NCI-H774 (cell line): ENCODE measurements at places on chromosomes 16 and 17.

- DNase-seq = no peak
Observed at GRCh38 chr17:61380836-61381525, 18.7 kb upstream of the TBX2 start.

DNA sequence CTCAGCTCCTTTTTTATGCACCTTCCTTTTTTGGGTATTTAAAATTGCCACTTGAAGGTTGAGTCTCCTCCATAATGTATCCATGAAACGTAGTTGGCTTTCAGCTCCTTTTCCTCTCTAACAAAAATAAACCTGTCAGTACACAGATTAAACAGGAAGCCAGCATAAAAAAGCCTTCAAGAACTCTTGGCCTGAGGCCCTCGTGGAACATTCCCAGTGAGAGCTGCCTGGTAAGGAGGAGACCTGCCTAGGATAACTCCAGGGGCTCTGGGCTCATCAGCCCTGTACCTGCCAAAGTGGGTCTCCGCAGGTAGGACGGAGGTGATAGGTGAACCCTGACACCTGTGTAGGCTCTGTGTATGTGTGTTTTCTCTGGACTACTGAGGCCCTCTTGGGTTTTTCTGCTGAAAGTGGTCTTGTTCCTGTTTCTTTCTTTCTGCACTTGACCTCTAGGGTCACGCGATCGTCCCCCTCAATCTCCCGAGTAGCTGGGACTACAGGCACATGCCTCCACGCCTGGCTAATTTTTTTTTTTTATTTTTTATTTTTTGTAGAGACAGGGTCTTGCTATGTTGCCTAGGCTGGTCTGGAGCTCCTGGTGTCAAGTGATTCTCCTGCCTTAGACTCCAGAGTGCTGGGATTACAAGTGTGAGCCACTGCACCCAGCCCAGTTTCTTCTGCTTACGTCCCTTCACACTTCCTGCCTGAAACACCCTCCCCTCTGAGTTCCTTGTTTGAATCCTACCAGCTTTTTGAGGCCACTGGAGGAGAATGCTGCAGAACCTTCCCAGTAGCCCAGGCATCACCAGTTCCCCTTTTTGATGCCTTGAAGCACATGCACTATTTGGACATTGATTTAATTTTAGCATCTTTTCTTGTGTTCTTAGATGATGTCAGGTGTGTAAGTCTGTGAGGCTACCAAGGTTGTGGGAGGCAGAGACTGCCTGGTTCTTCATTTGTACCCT lies 9.8 kb downstream of the PGS1 start:
- no peak for DNase-seq

DNA sequence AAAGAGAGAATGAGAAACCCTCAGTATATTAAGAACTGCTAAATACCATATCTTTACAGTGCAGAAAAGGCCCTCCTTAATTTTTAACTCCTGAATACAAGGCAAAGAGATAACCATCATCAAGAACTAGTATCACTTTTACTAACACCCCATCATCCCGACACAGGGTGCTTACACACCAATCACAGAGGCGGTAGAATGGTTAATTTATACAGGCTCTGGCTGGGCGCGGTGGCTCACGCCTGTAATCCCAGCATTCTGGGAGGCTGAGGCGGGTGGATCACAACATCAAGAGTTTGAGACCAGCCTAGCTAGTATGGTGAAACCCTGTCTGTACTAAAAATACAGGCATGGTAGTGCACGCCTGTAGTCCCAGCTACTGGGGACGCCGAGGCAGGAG lies 4.2 kb downstream of the PSMD12 start:
- no peak for DNase-seq

DNA sequence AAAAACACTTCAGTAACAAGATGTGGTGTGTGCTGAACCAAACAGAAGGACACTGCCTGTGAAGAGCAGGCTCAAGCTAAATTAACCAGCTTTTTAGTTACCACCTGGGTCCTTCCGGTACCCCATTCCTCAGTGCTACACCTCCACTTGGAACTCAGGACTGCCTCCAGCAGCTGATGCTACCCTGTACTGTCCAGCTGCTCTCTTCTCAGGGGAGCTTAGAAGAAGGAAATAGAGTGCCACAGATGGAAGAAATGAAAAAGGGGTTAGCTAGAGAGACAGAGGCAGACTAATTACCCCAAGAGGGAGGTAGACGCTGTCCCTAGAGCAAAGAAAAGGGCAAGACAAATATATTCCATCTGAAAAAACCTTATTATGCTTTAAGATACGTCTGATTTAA lies 5.7 kb downstream of the MED13 start:
- no peak for DNase-seq

DNA sequence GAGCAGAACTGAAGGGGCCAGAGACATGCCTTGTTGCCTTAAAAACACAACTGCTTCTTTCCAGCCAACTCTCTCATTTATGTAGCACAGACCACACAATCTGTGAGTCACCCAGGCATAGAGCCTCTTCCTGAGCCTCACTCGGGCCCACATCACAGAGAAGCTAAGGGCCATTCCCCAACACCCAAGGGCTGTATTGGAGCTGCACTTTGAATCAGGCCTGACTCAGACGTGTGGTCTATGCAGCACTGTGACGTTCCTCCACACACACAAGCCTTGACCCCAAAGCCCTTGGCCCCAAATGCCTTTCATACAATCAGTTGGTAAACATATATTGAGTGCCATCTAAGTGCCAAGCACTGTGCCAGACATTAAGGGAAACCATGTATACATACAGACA lies 308.9 kb upstream of the DYNLRB2 start:
- DNase-seq = no peak

- no peak for DNase-seq
Observed at GRCh38 chr17:76422406-76422805, 30.5 kb downstream of the UBE2O start.

- DNase-seq = peak; percentile 94
Observed at GRCh38 chr16:26665166-26665939, 401.4 kb upstream of the C16orf82 start.

- DNase-seq = no peak
Observed at GRCh38 chr17:60354223-60354622, 37.7 kb downstream of the USP32 start.

DNA sequence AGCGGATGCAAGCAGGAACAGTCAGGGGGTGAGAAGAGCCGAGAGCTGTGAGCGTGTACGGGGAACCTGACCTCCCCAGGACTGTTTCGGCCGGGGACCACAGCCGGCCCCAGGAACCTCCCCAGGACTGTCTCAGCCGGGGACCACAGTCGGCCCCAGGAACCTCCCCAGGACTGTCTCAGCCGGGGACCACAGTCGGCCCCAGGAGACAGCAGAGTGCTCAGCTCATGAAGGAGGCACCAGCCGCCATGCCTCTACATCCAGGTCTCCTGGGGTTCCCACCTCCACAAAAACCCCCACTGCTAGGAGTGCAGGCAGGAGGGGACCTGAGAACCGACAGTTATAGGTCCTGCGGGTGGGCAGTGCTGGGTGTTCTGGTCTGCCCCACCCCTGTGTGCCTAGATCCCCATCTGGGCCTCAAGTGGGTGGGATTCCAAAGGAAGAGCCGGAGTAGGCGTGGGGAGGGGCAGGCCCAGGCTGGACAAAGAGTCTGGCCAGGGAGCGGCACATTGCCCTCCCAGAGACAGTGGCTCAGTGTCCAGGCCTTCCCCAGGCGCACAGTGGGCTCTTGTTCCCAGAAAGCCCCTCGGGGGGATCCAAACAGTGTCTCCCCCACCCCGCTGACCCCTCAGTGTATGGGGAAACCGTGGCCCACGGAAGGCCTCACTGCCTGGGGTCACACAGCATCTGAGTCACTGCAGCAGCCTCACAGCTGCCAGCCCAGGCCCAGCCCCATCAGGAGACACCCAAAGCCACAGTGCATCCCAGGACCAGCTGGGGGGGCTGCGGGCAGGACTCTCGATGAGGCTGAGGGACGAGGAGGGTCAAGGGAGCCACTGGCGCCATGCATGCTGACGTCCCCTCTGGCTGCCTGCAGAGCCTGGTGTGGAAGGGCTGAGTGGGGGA lies 4.3 kb downstream of the RHBDF1 start:
- DNase-seq = no peak

DNA sequence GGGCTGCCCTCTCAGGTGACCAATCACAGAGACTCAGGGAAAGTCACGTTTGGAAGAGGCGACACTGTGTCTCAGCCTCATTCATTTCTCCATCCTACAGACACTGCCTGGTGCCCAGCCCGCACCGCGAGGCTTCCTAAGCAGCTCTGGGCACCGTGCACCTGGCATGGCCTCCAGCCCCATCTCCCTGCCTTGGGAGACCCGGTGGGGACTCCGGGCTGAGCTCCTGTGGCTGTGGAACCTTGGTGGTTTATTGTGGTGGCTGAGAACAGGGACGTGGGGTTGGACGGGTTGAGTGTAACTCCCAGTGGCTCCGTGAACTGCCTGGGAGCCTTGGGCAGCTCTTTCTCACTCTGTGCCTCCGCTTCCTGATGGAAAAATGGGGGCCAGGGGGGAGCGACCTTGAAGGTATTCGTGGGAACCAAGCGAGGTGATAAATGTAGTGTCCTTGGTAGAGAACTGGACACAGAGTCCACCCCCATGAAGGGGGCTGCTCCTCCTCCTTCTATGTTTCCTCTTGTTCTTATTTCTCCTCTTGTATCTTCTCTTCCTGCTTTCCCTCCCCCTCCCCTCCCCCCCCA lies 215.4 kb downstream of the SEC14L1 start:
- peak; percentile 39 for DNase-seq

- no peak for DNase-seq
Observed at GRCh38 chr16:11175787-11176341, 80.1 kb downstream of the SOCS1 start.

DNA sequence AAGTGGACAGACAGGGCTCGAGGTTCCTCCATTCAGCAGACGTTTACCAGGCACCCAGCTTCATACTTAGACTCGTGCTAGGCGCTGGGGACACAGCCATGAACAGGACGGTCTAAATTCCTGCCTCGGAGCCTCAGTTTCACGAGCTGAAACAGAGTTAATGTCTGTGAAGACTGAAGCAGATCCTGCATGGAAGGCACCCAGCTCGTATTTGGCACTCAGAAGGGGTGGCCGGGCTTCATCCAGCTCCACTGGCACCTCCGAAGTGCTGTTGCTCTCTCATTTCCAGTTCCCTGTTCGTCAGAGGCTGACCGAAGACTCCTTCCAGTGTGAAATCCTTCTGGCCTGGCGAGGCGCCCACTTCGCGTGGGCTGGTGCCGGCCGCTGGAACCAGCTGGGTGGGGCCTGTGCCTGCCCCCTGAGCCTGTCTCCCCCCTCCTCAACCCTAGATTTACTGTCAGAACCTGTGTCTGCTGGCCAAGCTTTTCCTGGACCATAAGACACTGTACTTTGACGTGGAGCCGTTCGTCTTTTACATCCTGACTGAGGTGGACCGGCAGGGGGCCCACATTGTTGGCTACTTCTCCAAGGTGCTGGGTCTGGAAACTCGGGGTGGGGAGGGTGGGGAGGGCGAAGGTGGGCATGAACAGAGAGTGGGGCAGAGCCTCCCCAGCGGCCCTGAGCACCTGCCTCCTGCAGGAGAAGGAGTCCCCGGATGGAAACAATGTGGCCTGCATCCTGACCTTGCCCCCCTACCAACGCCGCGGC lies 5.8 kb downstream of the PRSS8 start:
- DNase-seq = no peak

DNA sequence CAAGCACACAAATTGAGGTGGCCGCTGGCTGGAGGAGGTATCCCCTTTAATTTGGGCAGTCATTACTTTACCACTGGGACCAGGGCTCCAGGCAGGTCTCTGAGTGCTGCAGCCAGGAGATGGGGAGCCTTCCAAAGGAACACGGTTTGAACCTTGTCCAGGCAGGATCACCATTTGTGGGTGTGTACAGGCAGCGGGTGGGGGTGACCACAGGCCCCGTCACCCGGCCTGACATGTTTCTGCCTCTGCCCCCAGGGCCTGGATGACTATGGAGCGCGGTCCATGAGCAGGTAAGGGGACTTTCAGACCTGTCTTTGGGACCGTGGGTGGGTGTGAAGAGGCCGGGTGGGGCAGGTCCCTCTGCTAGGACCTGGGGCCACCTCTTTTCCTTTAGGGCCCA lies 57.1 kb upstream of the PVALEF start:
- no peak for DNase-seq

- no peak for DNase-seq
Observed at GRCh38 chr17:74037320-74037719, 166.2 kb upstream of the RPL38 start.

- no peak for DNase-seq
Observed at GRCh38 chr16:12837756-12838155, 34.1 kb upstream of the CPPED1 start.

DNA sequence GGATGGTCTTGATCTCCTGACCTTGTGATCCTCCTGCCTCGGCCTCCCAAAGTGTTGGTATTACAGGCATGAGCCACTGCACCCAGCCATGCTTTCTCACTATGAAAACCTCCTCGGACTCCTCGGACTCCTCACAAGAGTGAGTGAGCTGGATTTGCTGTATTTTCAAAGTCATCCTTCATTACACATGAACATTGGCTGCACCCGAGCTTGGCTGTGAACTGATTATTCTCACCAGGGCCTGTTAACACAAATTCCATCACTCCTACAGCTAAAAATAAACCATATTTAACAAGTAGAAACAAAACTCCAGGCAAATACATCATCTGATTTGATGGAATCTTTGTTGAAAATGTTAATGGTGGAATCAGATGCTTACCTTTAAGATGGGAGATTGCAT lies 50.3 kb downstream of the PITPNC1 start:
- no peak for DNase-seq

DNA sequence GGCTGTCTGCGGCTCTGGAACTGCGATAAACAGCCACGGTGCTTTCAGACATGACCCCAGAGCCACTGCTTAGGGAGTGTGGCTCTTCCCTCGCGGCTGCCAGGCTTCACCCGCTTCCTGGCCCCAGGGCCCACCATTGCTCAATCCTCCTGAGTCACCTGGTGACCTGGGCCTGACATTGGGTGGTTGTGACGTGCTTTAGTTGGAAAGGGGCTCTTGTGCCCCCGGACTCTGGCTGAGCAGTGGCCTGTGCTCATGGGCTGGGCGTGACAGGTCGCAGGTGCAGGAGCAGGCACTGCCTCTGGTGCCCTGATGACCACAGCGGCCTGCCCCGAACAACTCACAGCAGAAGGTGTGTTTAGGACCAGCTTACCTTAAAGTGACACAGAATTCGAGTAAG lies 8.6 kb upstream of the NUDT16L1 start:
- DNase-seq = no peak

DNA sequence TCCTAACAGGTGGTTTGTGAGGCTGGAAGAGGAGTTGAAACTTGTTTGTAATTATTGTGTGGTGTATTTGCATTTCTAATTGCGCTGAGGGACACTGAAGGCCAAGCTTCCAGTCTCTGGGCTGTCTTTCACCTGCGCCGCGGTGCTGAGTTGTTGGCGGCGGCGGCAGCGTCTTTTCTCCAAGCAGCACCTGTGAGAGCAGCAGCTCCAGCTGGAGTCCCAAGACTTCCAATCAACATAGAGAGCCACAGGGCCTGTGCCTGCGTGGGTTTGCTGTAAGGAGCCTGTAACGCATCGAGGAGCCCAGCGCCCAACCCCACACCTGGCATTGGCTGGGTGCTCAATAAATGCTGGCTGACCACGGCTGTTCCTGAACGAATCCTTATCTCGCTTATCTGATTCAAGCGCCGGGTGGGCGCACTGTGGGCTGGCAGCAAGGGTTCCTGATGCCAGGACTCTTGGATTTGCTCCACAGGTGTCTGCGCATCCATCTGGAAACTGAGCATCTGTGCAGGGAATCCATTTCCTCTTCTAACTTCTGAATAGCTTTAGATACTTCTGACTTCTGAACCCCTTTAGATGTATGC lies 138.1 kb downstream of the ASIC2 start:
- DNase-seq = no peak

GRCh38 chr16:84245956-84246678 lies 6.3 kb upstream of the KCNG4 start:
- DNase-seq = no peak

- DNase-seq = peak; percentile 68
Observed at GRCh38 chr17:45172541-45173286, 11.0 kb downstream of the HEXIM2 start.

- no peak for DNase-seq
Observed at GRCh38 chr17:69757688-69758430, 317.2 kb upstream of the KCNJ16 start.
